ENCODE measurements at places on chromosomes 4 and X.

- no peak for DNase-seq
Measured at GRCh38 chr4:123701131-123701575, 304.6 kb downstream of the SPRY1 start.

GRCh38 chr4:26005764-26006163 is 91.7 kb downstream of the SMIM20 start:
- DNase-seq: no peak

- DNase-seq: no peak
Measured at GRCh38 chr4:174318829-174319764, 35.4 kb downstream of the CEP44 start.

- DNase-seq: no peak
Measured at GRCh38 chr4:184889666-184890335, 64.0 kb upstream of the ACSL1 start.

DNA sequence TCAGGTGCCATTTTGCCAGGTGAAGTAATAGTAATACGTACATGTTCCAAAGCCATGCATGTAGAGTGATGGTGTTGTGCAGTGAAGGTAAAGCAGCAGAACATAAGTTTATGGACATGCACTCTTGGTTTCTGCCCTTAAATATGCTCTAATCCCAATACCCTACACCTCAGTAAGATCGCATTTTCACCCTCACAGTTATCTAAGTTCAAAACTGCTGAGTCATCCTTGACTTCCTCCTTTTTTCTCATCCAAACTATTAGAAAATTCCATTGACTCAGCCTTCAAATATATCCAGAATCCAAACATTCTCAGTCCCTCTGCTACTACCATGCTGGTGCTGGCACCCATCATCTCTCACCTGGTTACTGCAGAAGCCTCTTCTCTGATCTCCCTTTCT is 652.9 kb upstream of the IGFBP7 start:
- DNase-seq: no peak

Measured in cerebellar nuclear complex (tissue), 1 donor.